COR-L47 (cell line): ENCODE measurements at places on chromosomes 13 and 19.
A peak's percentile ranks its signal among the peaks of the same experiment; 100 is the strongest.

GRCh38 chr19:37763488-37763887 is 15.9 kb downstream of the ZNF573 start:
- no peak for DNase-seq

- no peak for DNase-seq
Observed at GRCh38 chr13:108755083-108755482, 125.7 kb downstream of the MYO16 start.

GRCh38 chr19:53977991-53978731 is 13.3 kb upstream of the CACNG6 start:
- no peak for DNase-seq

DNA sequence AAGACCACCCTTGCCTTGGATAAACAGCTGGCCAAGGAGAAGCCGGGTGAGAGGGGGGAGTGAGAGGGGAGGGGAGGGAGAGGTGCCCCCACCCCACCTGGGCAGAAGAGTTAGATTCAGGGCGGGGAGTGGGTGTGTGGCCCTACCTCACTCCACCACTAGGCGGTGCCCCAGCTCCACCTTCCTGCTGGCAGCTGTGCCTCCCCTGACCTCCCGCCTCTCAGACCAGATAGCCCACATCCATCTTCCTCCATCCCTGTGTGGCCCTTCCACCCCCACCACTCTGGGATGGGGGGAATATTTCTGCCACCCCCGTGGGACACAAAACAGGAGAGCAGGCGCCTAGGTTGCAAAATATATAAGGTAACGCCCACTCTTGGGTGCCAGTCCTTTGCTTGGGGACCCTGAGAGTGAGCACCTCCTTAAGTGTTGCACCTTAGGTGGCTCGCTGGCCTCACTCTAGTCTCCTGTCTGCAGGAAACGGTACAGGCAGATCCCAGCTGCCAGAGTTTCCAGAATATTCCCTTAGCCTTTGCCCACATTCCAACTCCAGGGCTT is 13.8 kb upstream of the EHD2 start:
- peak; percentile 33 for DNase-seq

DNA sequence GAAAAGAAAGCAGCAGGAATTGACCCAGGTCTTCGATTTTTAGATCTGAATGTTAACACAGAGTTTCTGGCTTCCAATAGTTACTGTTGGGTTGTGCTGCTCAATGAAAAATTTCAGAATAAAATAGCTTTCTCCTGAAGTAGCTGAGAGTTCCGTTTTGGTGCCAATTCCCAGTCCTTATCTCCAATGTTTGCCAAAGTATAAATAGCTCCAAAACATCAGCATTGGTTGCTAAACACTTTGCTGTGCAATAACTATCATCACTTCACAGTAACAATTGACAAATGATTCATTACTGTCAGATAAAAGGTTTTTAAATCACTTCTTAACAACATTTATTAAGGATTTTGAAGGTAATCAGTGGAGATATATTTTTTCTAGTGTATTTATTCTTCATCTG is 446.0 kb downstream of the PCDH20 start:
- DNase-seq, result no peak

GRCh38 chr19:29212356-29212647 is 649 bp downstream of the UQCRFS1 start:
- DNase-seq, result no peak

DNA sequence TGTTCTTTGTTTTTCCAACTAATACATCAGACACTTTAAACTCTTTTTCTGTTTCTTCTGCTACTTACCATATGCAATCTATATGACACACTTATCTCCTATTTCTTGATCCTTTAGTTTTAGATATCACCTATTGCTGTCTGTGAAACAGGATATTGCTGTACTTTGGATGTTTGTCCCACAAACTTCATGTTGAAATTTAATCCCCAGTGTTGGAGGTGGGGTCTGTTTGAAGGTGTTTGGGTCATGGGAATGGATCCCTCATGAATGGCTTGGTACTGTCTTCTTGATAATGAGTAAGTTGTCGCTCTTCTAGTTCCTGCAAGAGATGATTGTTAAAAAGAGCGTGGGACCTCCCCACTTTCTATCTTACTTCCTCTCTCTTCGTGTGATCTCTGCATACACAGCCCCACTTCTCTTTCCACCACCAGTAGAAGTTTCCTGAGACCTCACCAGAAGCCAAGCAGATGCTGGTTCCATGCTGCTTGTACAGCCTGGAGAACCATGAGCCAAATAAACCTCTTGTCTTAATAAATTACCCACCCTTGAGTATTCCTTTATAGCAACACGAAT is 244.2 kb downstream of the NHLRC3 start:
- no peak for DNase-seq

- peak; percentile 47 for DNase-seq
Observed at GRCh38 chr19:1812426-1813191, 533 bp upstream of the ATP8B3 start.
